Activated CD4-positive, alpha-beta T cell treated with anti-CD3 and anti-CD28 coated beads for 4 hours (primary cell): ENCODE measurements at places on chromosomes 1 and 21.

GRCh38 chr1:233328142-233328921, 808 bp downstream of the MAP3K21 start:
- peak; percentile 20 for DNase-seq

DNA sequence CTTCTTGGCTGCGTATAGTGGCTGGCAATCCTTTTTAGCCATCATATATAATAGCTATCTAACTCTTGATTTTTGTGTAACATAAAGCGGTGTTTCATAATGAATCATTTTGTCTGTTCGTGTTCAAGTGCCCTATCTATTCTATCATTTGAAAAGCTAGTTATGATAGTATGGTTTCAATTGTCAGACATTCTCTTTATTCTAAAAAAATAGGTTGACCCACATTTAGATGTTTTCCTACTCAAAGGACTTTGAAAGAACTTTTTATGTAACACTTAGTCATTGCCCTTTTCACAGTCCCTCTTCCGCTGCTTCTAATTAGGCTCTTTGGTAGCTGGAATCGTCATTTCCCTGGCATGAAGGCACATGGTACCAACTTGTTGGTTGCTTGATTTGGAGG, 272.2 kb upstream of the B3GALT2 start:
- DNase-seq, result peak; percentile 17

GRCh38 chr1:184801503-184801902, 46.8 kb upstream of the EDEM3 start:
- DNase-seq, result no peak

DNA sequence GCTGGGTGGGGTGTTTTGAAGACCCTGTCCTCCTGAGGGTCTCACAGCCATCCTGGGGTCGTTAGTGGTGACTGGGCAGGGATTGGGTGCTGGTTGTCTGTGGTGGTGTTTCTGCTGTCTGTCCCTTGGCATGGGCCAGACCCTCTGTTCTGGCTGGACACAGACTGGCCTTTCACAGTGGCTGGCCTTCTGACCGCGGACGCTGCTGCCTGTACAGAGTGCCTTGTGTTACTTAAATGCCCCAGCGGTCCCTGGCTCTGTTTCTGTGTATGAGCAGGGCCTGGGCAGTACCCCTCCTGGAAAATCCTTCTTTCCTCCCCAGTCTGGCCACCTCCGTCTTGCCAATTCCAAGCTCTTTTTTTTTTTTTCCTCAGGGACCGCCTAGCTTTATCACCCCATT, 50.9 kb downstream of the SH3BGR start:
- DNase-seq, result no peak

GRCh38 chr1:2019571-2020309, 595 bp downstream of the GABRD start:
- DNase-seq, result no peak

GRCh38 chr21:38365521-38365920, 108.7 kb downstream of the KCNJ15 start:
- DNase-seq, result no peak

- no peak for DNase-seq
Observed at GRCh38 chr21:15875286-15875685, 145.5 kb downstream of the USP25 start.

GRCh38 chr1:241330619-241331327, 26.2 kb downstream of the RGS7 start:
- no peak for DNase-seq

DNA sequence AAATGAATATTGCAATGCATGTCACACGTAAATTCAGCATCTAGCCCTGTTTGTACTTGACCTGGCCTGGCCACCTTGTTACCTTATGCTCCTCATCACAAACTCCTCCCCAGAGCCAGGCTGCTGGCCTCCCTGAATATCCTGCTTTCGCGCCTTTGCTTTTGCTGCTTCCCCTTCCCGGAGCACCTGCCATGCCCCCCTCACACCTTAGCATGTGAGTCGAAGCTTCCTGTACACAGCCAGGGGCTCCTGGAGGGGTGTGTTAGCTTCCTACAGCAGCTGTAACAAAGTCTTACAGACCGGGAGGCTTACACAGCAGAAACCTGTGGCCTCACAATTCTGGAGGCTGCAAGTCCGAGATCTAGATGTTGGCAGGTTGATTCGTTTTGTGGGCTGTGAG, 60.1 kb downstream of the TLR5 start:
- DNase-seq, result no peak

- DNase-seq, result peak; percentile 68
Observed at GRCh38 chr1:203625628-203626019, 1.0 kb upstream of the ATP2B4 start.

DNA sequence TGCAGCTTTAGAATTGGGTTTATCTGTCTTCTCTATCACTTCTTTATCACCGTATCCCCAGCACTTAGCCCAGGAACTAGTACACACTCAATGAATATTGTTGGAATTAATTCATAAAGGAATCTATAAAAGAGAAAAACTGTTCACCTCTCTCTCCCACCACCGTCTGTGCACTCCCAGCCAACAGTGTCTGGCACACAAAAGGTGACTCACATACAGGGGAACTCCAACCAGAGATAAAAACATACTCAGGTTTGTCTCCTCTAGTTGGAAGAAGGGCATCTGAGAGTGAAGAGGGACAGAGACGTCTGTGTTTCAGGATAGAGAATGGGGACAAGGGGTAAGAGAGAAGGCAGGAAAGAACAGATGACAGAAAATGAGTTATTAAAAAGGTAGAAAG, 10.0 kb downstream of the ITLN1 start:
- DNase-seq, result no peak

GRCh38 chr1:228833911-228834688, 98.8 kb downstream of the RHOU start:
- DNase-seq, result no peak

DNA sequence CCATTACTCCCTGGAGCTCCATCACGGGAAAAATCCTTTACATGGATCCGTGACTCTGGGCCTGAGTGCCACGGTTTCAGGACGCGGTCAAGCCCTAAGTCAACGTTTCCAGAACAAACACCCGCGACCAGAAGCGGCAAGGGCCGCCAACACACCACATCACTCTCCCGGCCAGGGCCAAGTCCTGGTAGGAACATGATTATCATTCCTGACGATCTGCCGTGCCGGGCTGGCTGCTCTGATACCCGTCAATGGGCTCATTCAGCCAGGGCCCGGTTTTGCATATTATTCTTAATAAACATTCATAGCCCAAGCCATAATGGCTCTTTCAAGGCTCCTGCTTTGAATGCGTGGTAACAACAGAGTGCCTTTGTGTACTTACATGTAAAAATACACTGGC, 44.6 kb upstream of the SIM2 start:
- DNase-seq, result no peak

DNA sequence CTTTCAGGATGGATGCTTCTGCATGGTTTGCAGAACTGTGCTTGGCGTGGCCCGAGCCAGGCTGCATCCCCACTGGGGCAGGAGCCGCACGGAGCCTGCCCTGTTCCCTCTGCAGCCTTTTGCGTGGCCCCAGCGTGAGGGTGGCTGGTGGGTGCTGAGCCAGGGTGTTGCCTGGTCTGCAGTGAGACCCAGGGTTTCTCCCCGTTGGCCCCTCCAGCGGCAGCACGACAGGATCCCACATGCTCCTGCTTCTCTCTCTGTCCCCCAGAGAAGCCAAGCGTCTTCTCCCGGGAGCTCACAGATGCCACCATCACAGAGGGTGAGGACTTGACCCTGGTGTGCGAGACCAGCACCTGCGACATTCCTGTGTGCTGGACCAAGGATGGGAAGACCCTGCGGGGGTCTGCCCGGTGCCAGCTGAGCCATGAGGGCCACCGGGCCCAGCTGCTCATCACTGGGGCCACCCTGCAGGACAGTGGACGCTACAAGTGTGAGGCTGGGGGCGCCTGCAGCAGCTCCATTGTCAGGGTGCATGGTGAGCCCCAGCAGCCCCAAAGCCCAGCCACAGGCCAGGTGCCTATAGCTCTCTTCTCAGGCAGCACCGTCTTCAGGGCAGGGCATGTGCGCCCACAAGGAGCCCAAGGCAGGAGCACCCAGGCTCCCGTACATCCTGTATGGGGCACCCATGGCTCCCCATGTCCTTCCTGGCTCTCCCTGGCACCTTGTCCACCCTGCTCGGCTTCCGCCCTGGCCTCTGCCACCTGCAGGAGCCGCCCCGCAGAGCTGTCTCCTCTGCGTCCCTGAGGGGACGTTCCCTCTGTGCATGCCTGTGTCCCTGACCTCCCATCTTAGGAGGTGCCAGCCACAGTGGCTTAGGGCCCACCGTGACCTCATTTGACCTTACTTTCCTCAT, 78.9 kb downstream of the OBSCN start:
- DNase-seq, result no peak

- DNase-seq, result no peak
Observed at GRCh38 chr1:1597275-1597930, 2.5 kb downstream of the FNDC10 start.

GRCh38 chr1:154954541-154954940, 1.4 kb downstream of the PBXIP1 start:
- DNase-seq, result no peak

DNA sequence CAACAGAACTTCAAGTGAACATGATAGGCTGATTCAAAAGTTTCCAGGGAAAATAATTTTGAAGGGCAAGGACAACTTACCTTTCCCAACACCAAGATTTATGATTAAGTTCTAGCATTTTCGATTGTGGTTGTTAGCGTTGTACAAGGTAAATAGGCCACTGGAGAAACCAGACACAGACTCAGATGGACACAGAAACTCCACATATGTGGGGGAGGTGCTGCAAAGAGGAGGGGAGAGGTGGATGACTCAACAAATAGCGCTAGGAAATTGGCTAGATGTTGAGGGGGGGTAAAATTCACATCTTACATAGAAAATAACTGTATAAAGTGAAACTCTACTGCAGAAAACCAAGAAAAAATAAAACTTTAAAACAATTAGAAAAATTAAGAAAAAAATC, 564.4 kb downstream of the MATN1 start:
- DNase-seq, result no peak

DNA sequence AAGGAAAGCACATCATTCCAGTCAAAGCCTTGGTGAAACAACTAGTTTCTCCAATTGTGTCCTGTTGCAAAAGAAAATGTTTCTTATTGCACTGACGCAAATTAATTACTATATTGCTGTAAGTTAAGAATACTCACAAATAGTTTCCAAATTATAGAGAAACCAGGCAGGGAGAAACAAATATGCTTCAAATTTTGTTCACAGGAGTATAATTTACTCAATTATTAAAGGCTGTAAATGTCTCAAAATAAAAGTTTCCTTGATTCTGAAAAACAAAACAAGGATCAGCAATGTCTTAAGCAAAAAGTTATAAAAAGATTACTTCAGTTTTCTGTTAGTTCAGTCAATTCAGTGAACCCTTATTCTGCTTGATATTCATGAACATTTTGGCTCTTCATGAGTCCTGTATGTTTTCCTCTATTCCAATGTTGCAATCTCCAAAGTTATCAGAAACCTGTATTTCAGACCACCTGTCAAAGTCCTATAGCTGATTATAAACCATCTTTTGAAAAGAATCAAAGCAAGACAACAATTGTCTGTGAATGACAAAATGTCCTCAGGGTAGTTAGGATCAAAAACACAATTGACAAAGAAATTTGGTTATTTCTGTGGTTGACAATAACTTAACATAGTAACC, 11.7 kb upstream of the SYPL2 start:
- DNase-seq, result no peak

DNA sequence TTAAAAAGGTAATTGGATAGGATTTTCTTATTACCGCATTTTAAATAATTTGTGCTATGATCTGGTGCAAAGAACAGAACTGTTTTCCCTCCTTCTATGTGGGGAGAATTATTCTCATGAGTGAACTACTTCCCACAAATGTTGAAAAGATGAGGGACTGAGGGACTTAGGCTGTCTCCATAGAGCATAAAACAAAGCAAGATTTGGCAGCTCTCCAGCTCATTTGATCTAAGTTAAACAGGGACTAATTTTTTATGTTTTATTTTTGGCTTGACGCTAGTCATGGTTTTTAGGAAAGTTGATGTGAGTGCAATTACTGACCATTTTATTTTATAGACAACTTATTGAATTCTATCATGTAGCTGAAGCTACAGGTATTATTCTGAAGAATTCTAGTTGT, 362.3 kb downstream of the HLX start:
- DNase-seq, result no peak

- no peak for DNase-seq
Observed at GRCh38 chr1:23745515-23745914, 2.2 kb downstream of the ELOA start.

DNA sequence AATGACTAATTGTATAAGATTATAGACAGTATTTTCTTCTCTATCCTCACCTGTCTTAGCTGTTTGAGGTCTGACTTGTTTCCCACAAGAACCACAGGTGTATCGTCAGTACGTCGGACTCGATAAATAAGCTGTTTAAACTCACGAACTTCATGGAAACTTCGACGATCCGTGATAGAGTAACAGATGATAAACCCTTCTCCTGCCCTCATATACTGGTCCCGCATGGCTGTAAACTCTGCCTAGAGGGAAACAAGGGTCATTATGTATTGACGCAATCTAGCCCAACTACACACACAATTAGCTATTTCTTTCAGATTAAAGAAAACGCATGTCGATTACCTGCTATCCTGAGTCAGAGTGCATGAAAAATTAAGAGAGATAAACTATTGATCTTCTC, 6.9 kb downstream of the RIT1 start:
- no peak for DNase-seq

DNA sequence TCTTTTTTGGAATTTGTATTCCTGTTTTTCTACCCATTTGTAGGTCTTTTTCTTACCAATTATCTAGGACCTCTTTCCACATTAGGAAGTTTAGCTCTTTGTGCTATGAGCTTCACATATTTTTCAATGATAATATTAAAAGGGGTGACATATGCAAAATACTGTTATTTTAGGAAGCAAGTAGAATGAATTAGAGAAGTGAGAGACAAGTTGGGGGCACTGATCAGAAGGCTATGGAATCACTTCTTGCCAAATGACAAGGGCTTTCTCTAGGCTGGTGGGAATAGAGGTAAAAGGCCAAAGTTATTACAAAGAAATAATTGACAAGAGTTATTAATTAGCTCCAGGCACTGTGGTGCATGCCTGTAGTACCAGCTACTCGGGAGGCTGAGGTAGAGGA, 4.3 kb upstream of the BCAR3 start:
- no peak for DNase-seq

GRCh38 chr1:26721669-26722355, 26.0 kb downstream of the ARID1A start:
- DNase-seq, result peak; percentile 19

DNA sequence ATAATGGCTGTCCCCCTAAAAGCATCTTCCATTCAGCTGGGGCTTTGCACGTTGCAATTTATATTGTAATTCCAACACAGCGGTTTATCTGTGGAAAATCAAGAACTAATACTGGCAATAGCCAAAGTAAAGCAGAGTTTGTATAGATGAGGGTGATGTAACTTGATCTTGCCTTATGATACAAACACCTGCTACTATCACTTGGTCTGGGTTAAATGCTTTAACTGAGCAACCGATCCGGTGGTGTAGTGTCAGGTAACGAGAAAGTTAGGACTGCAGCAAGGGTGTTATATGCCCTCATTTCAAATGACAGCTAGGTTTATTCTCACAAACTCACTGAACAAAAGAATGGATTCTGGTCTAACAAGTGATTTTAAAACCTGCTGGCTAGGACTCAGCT, 47.3 kb upstream of the PLPPR4 start:
- DNase-seq, result no peak

GRCh38 chr1:62492521-62492920, 55.7 kb downstream of the USP1 start:
- no peak for DNase-seq
